Stimulated activated CD8-positive, alpha-beta memory T cell treated with anti-CD3 and anti-CD28 coated beads, Interleukin-15, amount 100 ng/mL, for 4 hours (primary cell): ENCODE measurements at places on chromosomes 7 and 10.

- DNase-seq = peak; percentile 56
Measured at GRCh38 chr10:91163269-91163868, 57.1 kb upstream of the PCGF5 start.

- DNase-seq = no peak
Measured at GRCh38 chr7:26794541-26794940, 69.8 kb downstream of the SKAP2 start.

DNA sequence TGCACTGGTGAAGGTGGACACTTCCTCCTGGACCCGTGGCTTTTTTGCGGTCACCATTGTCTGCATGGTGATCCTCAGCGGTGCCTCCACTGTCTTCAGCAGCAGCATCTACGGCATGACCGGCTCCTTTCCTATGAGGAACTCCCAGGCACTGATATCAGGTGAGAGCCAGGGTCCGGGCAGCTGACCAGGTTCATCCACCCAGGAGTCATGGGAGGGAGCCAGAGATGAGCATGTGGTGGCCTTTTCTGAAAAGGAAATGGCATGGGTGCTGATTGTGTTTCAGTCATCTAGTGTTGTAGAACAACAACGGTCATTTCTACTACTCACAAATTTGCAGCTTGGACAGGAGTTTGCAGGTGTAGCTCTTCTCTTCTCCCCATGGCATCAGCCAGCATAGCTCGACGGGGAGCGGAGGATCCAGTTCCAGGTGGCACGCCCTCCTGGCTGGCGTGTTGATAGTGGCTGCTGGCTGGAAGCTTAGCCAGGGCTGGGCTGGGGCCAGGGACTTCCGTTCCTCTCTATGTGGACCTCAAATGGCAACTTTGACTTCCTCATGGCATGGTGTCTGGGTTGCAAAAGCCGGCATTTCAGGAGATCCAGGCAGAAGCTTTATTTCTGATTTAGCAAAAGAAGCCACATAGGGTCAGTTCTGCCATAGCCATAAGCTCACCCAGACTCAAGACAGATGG is 32.7 kb downstream of the SLC29A3 start:
- DNase-seq = no peak

DNA sequence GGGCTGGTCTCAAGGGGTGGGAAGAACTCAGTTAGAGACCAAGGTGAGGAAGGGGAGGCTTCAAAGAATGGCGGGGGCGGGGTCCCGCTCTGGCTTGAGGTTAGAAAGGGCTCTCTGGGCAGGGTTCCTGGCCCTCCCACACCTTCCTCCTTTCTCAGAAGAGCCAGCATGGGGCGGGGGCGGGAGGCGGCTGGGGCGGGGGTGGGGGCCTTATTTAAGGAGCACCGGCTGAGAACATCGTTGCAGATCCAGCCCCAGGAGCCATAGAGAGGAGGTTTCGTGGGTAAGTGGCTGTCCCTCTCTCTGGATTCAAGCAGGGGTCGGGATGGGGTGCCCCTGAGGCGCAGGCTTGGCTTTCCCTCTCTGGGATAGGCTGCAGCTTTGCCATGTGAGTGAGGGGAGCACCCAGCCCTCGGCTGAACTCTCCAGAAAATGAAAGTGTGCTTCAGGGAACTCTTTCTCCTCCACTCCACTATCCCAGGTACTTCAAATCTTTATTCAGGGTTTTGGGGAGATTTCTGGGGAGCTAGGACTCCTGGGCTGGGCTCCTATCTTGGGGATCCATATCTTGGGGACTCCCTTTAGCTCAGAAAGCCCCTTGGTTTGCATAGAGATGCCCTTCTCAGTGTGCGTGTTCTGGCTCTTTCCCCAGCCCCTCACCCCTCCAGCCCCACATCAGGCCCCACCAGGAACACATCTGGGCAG is 3.3 kb upstream of the CUEDC2 start:
- peak; percentile 41 for DNase-seq

DNA sequence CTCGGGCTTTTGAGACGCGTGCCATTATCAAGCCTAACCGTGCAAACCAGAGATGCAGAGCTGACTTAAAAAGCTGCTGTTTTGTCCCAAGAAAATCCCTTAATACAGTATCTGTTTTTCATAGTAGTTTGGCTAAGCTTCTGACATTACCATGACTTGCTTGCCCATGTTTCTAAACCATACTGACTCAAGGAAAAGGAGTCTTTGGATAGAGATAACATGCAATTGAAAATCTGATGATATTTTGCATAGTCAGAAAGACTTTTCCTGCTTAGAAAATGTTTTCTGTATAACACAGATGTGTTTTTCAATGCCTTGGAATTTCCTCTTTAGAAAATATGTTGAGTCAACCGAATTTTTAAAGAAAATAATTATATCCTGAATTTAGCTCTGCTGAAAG is 21.5 kb upstream of the AKR1E2 start:
- DNase-seq = no peak

DNA sequence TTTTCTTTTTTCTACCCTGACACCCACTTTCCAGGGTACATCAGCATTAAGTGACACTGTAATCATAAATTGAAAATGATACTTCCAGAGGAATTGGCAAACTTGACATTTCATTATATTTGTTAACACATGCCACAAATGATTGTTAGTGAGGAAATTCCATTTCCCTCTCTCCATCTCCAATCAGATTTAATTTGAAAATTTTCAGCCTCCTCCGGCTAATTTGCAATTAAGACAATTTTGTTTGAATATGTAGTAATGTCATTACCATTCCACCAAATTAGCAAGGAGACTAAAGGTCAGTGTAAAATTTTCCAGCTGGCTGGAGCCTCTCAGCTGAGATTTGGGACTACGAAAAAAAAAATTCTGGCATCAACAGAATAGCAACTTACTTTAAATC is 242.7 kb downstream of the FOXP2 start:
- DNase-seq = no peak

DNA sequence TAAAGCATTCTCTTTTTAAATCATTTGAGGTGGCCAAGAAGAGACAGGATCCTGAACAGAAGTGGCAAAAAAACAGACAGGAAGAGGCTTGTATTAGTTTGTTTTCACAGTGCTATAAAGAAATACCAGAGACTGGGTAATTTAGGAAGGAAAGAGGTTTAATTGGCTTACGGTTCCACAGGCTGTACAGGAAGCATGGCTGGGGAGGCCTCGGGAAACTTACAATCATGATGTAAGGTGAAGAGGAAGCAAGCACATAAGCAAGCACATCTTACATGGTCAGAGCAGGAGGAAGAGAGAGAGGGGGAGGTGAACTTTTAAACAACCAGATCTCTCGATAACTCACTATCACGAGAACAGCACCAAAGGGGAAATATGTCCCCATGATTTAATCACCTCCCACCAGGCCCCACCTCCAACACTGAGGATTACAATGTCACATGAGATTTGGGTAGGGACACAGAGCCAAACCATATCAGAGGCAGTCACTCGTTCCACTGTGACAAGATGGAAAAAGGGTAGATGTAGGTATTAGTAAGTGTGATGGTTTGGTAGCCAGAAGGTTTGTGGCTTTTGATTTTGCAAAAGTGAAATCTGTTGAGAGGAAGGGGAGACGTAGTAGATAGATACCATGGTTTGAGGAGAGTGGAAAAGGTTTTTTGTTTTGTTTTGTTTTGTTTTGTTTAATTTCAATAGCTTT is 5.1 kb downstream of the MSRB2 start:
- no peak for DNase-seq

DNA sequence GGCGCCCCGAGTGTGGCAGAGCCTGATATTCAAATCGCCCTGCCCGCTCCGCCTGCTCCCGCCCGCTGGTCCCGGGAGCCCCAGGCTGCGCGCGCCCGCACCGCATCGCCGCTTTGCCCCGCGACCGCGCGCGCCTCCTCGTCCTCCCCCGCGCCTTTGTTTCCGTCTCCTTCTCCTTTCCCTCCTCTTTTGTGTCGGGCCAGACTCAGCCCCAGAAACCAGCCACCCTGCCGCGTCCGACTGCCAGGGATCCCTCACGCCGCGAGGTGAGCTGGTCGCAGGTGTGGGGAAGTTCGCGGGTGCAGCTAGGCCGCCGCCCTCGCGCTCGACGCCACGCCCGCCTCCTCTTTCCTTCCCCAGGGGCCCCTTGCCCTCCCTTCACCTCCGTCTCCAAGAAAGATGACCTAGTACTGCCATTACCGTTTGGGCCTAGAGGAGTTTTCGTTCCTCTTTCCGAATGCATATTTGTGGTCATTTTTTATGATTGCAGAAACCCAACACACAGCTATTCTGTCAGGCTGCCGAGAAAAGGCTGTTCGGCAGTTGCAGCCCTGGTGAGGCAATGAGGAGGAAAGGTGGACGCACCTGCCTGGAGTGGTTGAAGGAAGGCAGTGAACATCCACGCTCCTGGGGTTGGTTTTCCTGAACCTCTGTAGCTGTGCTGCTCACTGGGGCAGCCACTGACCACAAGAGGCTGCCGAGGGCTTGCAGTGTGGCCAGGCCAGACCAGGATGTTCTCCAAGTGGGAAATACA is 107.3 kb downstream of the SNX10 start:
- no peak for DNase-seq

GRCh38 chr7:48096273-48096672 is 7.2 kb downstream of the UPP1 start:
- no peak for DNase-seq

- DNase-seq = no peak
Measured at GRCh38 chr7:65962033-65962432, 20.0 kb downstream of the GUSB start.

DNA sequence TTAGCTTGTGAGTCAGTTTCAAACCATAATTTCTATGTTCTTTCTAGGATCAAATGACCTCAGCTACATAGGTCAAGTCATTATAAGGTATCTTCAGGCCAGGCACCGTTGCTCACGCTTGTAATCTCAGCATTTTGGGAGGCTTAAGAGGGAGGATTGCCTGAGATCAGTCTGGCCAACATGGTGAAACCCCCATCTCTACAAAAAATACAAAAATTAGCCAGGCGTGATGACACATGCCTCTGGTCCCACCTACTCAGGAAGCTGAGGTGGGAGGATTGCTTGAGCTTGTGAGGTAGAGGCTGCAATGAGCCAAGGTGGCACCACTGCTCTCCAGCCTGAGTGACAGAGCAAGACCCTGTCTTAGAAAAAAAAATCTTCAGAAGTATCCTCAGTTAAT is 362.3 kb downstream of the GATA3 start:
- peak; percentile 6 for DNase-seq

DNA sequence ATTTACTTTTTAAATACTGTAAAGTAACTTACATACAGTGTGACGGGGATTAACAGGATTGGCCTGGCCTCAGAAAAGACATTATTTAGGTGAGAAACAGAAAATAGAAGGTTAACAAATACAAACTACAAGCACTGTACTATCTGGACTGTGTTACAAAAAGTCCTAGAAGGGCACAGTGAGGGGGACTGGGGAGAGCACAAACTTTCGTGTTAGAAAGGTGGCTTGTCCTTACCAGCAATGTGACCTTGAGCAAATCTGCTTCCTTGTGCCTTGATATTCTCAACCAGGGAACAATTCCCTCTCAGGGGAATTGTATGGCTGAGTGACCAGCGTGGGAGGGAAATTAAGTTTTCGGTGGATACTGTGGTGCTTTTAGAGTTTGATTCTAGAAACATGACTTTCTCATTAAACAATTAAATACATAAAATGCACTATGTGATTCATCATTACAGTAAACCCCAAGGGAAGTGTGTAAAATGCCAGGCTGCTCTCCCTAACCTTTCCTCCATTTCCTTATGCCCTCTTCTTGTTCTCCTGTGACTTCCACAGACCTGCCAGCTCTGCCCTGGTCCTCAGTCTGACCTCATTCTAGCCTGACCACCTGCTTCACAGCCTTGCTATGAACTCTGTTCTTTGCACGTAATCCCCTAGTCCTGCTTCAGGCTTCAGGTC is 57.7 kb downstream of the OSBPL3 start:
- DNase-seq = no peak

GRCh38 chr10:83539528-83540308 is 599.6 kb upstream of the GHITM start:
- DNase-seq = no peak
